T-helper 2 cell (primary cell): ENCODE measurements at places on chromosomes 5 and 9.

DNA sequence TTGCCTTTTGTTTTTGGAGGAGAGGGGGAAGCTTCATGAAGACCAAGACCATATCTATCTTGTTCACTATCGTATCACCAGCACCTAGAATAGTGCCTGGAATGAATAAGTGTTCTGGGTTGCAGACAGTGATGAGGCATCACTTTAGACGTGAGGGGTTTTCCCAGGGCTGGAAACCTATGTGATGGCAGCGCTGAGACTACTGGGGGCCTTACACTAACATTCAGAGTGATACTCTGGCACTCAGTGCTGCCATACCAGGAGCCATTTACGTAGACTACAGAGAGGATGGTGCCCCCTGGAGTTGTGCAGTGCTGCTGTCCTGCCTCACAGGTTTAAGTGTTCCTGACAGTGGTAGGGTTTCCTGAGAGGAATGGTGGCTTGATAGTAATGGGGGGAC lies 6.9 kb downstream of the CCL19 start:
- DNase-seq: peak; percentile 19

- no peak for DNase-seq
Measured at GRCh38 chr9:127796225-127796813, 6.4 kb upstream of the FPGS start.

DNA sequence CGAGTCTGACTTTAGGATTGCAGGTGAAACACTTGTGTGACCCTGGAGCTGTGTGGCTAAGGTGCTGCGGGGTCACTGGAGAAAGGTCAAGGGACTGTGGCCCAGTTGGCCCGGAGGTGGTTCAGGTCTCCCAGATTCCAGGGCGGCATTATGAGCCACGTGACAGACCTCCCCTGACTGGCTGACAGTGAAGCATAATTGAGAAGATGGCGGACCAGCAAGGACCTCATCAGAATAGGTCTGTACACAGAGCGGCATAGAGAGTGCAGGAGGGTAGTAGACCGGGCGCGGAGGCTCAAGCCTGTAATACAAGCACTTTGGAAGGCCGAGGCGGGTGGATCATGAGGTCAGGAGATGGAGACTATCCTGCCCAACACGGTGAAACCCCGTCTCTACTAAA lies 815 bp upstream of the ODF2 start:
- DNase-seq: no peak

DNA sequence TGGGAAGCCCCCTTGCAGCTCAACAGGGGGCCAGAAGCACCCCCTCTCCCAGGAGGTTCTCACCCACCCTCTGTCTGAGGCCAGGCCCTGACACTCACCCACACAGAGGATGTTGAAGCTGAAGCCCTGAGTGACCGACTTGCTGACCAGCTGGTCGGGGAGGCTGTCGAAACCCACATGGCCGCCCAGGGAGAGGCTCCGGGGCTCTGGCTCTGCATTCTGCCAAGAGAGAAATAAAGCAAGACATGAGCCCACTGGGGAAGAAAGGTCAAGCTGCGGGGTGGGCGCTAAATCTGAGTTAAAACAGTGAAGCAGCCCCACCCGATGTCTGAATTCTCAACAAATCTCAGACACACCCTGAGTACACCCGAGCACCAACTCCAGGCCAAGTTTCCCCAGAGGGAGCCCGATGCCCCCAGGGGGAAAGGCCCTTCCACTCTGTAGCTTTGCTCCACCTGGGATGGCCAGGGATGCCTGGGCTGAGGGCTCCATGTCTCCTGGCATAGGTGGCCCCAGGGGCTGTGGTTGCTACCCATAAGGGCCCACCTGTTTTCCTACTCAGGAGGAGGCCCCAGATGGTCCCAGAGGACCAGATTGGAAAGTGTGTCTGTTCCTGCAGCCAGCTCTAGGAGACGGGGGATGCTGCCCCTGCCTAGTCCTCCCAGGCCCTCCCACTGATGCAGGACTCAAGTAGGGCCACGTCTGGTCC lies 11.6 kb downstream of the SEPTIN8 start:
- DNase-seq: no peak
